Activated CD8-positive, alpha-beta memory T cell treated with anti-CD3 and anti-CD28 coated beads, Interleukin-2, amount 50 U/mL, for 48 hours (primary cell): ENCODE measurements at places on chromosomes 13 and 19.

GRCh38 chr13:94154367-94154766 lies 325.1 kb downstream of the DCT start:
- no peak for DNase-seq

DNA sequence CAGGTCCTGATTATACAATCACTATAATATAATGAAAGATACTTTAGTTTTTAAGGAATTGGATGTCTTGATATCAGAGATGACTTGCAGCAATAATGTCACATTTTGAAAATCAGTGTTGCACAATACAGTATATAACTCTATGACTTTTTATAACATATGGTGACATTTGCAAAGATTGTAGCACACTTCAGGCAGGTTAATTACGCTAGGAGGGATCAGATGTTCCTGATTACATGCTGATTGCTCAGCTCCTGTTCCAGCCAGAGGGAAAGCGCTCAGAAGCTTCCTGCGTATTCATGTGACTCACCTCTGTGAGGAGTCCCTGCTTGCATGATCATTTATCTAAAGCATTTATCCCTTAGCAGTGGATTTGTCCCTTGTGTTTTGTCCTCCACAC lies 265.6 kb downstream of the GPC5 start:
- no peak for DNase-seq

- no peak for DNase-seq
Measured at GRCh38 chr13:53311561-53311960, 282.9 kb downstream of the OLFM4 start.

- no peak for DNase-seq
Measured at GRCh38 chr19:6687114-6687513, 17.2 kb upstream of the TNFSF14 start.

- DNase-seq, result no peak
Measured at GRCh38 chr13:61415058-61415721, 459 bp downstream of the PCDH20 start.

DNA sequence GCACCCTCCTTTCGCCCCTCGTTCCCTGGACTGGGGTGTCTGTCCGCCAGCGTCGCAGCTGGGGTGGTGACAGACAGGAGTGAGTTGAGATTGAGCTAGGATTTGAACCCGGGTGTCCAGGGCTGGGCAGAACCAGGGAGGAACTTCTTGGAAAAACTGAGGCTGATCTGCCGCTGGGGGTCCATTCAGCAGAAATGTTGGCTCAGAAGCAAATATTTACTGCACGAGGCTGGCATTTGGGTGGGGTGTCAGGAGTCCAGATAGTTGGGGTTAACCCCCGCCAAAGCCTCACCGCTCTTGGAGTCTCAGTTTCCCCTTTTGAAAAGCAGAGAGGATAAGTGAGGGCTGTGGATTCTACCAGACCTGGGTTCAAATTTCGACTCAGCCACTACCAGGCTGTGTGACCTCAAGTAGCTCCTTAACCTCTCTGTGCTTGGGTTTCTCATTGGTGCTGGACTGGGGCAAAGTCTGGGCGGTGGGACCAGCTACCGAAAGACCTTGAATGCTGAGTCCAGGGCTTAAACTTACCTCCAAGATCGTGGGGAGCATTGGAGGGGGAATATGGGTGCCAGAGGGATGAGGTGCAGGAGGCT lies 20.9 kb downstream of the MAST3 start:
- no peak for DNase-seq

- no peak for DNase-seq
Measured at GRCh38 chr19:21451187-21451586, 54.2 kb upstream of the ZNF429 start.

DNA sequence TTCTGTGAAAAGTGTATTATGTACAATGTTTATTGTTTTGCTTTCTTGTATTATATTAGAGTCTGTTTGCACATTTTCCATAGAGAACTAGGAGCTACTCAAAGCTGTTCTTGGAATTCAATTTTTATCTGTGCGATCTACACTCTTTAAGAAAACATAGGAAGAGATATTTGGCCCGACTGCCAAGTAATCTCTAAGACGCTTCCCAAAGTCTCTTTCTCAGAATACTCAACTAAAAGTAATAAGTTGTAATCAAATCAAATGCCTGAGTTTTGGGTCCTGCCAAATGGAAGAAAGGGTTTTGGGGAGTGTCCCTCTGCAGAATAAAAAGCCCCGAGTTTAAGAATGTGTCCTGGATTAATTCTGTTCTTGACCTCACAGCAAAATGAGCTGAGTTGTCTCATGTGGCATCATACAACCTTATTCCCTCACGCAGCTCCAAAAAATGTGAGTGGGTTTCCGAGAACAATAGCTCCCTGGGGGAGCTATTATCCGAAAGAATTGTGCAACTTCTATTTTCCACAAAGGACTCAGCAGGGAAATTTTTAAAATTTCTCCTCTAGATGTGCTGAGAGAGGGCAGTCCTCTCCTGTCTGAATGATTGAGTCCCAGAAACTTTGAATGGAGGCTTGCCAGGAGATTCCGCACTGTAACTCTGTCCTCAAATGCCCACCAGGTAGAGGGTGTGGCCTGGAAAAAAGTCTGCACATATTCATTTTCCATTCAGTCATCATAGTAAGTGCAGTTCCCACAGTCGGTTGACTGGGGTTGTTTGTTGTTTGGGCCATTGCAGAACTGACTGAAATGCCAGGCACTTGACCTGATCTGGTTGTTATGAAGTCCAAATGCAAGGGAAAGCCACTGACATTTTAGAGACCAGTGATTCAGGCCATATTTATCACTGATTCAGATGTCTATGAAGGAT lies 280.0 kb upstream of the SOX21 start:
- no peak for DNase-seq

DNA sequence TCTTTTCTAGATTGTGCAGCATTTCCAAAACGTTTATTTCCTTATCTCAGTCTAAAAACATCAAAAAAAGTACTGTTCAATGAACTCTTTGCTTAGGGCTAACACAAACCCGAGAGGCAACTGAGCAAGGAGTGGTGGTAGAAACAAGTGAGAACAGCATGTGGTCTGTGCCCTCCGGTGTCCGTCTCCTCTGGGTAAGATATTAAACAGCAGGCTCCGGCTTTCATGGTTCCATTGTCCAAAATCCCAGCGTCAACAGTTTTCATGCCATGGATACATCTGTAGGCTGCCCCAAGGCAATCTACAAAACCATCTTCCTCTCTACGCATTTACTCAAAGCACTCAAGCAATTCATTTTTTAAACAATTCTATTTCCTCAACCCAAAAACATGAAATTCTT lies 22.8 kb downstream of the DCLK1 start:
- DNase-seq, result no peak
